NCI-H446 (cell line): ENCODE measurements at places on chromosomes 7 and 10.

DNA sequence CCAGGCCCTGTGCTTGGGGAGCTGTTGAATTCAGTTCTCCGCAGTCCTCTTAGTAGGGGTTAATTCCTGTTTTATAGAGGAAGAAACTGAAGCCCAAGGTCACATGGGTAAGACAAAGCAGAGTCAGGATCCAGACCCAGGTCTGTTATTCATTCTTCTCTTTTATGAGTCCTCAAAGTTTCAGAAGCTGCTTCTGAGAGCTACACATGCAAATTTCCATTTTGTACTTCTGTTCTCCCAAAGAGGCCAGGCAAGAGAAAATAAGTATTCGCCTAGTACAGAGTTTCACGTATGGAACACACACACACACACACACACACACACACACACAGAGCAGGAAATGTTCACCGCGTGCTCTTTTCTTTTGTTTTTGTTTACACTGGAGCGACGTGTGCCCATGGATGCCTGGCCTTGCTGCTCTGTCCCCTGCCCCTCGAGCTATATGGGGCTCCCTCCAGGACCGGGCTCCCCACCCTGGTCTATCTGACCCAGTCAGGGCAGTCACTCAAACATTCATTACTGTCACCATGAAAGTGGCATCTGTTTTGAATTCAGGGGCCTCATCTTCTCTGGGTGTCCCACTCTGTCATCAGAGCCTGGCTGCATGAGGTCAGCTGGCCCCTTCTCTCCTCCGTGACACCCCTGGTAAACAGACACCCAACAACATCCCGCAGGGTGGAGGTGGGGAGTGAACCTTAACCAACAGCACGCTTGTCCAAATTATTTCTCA, 84.4 kb downstream of the TNS3 start:
- no peak for DNase-seq

GRCh38 chr7:18191341-18191740, 163.7 kb upstream of the PRPS1L1 start:
- no peak for DNase-seq

- DNase-seq = no peak
These were observed 839.7 kb downstream of the GATA3 start for GRCh38 chr10:8894148-8894547.

- DNase-seq = no peak
These were observed 995 bp upstream of the CLDN3 start for GRCh38 chr7:73770860-73771670.

DNA sequence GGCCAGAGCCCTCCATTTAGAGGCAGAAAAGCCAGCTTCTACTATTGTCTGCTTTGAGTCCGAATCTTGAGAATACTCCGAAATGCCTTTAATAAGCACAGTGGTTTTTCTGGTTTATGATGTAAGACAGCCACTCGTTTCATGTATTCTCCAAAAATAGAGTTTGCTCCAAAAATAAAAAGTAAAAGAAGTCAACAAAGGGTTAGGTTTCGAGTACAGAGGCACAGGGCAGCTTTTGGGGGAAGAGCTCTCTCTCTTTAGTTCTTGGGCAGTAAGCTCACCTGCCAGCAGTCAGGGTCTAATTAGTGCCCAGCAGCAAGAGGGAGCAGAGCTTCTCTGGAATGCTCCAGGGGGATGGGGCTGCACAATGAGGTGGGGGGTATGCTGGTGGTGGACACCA, 20.2 kb downstream of the CREB3L2 start:
- no peak for DNase-seq

DNA sequence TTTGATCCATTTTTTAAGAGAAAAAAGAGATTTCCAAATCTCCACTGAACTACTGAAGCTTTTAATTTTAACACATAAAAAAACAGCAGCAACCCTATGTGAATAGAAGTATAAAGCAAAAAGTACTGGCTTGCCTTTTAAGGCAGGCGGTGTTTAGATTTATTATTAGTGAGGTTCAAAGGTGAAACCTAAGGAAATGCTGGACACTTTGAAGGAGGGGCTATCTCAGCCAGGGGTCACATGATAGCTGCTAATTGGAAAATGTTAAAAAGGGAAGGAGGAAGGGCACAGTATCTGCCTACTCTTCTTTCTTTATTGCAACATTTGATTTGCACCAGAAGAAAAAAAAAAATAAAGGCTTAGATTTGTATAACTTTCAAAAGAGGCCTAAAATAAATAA, 183.8 kb downstream of the SKAP2 start:
- no peak for DNase-seq

DNA sequence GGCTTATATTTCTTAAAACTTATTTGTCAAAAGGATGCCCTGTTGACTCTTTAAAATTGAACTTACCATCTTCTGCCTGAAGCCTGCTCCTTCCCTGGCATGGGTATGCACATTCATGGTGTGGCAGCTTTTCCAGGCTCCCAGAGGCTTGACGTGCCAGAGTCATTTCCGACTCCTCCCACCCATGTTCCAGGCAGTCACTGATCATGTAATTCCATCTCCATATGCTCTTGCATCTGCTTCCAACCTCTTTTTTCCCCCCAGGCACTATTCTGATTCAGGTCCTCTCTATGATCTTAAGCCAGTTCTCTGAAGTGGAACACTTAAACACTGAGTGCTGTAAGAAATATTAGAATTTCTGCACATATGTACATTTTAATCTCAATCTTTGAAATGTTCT, 82.2 kb downstream of the CFAP58 start:
- peak; percentile 4 for DNase-seq

- no peak for DNase-seq
These were observed 1.5 kb upstream of the ANTXRL start for GRCh38 chr10:46285300-46285699.

DNA sequence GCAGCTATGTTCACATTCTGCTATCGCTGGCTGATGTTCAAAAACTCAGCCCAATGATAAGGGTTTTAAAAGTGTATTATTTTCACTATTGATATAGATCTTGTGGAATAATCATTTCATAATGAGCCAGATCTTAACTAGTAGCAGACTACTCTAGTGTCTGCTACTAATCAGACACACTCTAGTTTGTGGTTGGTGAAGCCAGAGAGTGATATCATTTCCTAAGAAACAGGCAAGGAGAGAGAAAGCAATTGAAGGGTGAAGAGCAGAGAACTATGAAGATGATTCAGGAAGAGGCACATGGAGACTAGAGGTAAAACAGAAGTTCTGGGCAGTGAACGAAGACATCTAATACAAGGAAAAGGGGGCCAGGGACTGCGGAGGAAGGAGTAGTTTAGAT, 58.2 kb upstream of the BET1 start:
- no peak for DNase-seq

DNA sequence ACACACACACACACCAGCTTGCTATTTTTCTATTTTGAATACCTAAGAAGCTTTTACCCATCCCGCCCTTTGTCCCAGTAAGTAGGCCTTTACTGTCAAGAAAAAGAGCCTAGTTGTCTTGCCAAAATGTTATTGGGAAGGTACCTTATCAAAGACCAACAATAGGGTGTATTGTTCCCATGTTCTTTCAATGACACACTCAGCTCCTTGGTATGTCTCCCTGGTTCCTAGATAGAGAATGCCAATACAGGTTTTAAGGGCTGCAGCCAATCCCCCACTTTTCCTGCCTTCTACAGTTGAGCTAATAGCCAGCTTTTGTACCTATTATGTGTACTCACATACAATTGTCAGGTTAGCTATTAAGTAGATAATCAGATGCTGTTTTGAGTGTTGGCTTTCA, 92.0 kb upstream of the LRRTM3 start:
- no peak for DNase-seq

GRCh38 chr10:101841826-101842225, 1.8 kb downstream of the KCNIP2 start:
- no peak for DNase-seq

GRCh38 chr10:87757685-87758084, 60.3 kb downstream of the ATAD1 start:
- no peak for DNase-seq

DNA sequence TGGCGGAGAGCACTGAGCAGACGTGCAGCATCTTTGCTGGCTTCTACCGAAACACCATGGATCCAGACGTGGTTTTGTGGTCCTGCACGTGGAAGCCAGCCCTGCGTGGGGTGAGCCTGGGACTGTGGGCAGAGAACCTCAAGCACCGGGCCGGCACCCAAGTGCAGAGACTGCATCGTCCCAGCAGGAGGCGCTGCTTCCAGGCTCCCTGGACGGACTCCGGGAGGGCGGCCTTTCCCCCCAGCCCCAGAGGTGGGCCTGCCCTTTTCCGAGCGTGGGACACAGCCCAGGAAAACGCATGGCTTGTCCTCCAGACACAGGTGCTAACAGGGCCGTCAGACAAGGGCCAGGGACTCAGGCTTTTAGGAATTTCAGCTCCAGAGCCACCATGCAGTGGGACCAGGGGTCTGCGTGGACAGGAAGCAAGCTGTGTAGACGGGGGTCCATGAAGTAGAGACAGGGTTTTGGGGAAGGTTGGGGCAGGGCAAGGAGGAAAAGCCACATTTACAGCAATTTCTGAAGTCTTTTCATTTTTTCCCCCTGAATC, 303.9 kb downstream of the WDR37 start:
- DNase-seq = no peak

GRCh38 chr7:122595885-122596284, 103.0 kb downstream of the RNF133 start:
- DNase-seq = no peak

- DNase-seq = no peak
These were observed 12.5 kb downstream of the EMX2 start for GRCh38 chr10:117555017-117555416.

DNA sequence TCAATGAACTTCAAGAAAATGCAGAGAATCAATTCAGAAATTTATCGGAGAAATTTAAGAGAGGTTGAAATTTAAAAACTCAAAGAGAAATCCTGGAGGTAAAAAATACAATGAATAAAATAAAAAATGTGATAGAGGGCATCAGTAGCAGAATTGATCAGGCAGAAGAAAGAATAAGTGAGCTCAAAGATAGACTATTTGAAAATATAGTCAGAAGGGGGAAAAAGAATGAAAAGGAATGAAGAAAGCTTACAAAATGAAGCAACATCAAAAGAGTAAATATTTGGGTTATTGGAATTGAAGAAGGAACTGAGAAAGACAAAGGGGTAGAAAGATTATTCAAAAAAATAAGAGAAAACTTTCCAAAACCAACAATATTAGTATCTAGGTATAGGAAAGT, 291.4 kb downstream of the SH2D4B start:
- no peak for DNase-seq

- DNase-seq = no peak
These were observed 218.3 kb downstream of the AHR start for GRCh38 chr7:17516771-17517170.

DNA sequence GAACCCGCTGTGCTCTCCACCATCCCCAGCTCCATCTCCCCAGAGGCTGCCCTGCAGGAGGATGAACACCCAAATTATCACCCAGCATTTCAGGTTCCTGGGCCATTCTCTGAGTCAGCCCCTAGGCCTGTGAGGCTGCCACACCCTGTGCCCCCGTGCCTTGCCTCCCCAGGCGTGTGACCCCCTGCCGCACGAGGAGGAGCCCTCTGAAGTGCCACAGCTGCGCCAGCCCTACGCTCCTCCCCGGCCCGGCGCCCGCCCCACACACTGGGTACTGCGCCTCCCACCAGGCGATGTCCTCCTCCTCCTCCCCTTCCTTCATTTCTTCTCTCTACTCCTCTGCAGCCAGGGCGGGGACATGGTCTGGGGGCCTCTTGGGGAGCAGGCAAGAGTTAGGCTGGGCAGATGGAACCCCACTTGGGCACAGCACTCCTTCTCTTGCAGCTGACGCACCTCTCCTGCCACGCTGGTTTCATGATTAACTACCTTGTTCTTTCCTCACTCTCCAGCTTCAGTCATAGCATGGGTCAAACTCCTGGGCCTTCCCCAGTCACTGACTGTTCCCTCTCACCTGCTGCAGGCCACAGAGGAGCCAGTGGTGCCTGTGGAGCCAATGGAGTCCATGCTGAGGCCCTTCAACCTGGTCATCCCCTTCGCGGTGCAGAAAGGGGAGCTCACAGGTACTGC, 12.7 kb upstream of the ATP6V1F start:
- no peak for DNase-seq

- DNase-seq = no peak
These were observed 84.6 kb downstream of the KMT2C start for GRCh38 chr7:152351168-152351567.

- no peak for DNase-seq
These were observed 60.1 kb downstream of the FAM171A1 start for GRCh38 chr10:15310776-15311568.

GRCh38 chr7:41809116-41809515, 106.2 kb upstream of the INHBA start:
- DNase-seq = no peak

DNA sequence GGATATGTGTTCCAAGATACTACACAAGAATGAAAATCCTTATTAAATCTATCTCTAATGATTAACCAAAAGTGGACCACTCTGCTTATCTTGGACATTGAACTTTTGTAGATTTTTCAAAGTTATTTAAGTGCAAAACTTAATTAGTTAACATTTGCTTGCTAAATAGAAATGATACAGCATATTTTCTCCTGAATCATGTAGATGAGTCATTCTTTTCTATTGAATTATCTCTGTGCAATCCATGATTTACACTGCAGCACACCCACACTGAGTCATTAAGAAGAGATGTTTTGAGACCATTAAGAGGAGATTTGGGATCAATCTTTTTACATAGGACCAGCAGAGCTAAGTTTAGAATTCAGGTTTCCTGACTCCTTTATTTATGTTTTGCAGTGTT, 6.6 kb upstream of the ABCC2 start:
- DNase-seq = no peak
